ENCODE measurements at places on chromosomes 5 and 9. TPM values are rescaled to one million over a fixed set of nuclear protein-coding genes. Genes with fewer than 3 reads are reported as not detected.

RGMB gene
- 28.9 TPM for total RNA-seq

GDA gene
- 0.78 TPM for total RNA-seq

FOXE1 gene
- 405 TPM for total RNA-seq

SPATA31A7 gene
- total RNA-seq = not detected

RLN2 gene
- not detected for total RNA-seq

NUTM2F gene
- total RNA-seq = not detected

ORM2 gene
- total RNA-seq = not detected

IRX4 gene
- total RNA-seq = not detected

THBS4 gene
- total RNA-seq = 3.5 TPM

IL9 gene
- not detected for total RNA-seq

NEUROG1 gene
- not detected for total RNA-seq

ZNF879 gene
- total RNA-seq = 8.0 TPM

SAXO1 gene
- not detected for total RNA-seq
